Lower leg skin (tissue), 4 donors: ENCODE measurements at places on chromosomes 5 and 9.

DNA sequence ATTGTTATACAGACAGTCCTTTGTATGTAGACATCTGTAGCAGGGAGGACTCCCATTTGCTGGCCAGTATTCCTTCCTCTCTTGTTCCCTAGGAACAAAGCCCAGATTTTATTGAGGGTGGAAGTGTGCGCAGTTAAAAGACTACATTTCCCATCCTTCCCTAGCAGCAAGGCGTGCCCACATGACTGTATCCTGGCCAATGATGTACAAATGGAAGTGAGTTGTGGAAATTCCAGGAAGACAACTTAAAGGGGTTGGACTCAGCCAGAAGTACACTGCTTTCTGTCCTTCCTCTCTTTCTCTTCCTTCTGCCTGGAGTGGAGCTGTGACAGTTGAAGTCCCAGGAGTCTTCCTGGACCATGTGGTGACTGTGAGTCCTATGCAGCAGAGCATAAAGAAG lies 89.0 kb downstream of the HRH2 start:
- DNase-seq = no peak

DNA sequence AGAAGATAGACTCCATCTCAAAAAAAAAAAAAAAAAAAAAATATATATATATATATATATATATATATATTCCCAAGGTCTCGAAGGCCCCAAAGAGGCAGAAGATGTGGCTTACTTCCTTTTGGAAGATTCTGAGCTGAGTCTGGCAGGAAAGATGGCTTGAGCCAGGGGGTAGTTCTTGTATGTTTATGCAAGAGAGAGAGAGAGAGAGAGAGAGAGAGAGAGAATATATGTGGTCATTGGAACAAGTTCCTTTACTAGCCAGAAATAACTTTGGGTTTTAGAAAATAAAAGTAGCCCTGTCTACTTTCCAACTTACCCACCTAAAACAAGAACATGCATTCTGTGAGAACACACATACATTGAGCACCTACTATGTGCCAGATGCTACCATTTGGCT lies 17.6 kb downstream of the NCS1 start:
- DNase-seq = no peak

- DNase-seq = no peak
Measured at GRCh38 chr9:68933434-68934328, 80.2 kb downstream of the PRKACG start.

DNA sequence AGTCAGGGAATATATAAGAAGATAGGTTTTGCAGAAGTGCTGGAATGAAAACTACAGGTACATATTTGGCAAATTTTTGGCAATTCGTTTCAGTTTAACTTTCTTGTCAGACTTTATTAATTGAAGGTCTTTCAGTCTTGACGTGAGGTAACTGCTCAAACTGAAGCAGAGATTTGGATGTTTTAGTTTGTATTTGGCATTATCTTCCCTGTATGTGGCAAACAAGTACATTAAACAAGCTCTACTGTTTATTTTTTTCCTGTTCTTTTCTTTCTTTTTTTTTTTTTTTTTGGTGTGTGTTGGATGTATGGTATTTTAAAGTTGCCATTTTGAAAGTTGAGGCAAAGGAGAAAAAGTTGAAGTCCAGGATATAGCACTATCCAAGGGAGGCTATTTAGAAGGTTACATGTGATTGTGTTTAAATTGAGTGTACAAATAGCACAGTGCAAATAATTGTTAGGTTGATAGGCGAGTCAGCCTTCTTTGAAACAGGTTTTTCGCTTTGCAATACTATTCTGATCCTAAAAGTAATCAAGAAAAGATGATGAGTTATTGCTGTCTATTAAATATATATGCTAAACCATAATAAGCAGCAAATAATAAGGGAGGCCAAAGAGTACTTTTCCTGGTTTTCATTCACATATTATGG lies 2.2 kb downstream of the PBX3 start:
- no peak for DNase-seq

- DNase-seq = no peak
Measured at GRCh38 chr5:165076686-165077085, 1571.3 kb downstream of the MAT2B start.

DNA sequence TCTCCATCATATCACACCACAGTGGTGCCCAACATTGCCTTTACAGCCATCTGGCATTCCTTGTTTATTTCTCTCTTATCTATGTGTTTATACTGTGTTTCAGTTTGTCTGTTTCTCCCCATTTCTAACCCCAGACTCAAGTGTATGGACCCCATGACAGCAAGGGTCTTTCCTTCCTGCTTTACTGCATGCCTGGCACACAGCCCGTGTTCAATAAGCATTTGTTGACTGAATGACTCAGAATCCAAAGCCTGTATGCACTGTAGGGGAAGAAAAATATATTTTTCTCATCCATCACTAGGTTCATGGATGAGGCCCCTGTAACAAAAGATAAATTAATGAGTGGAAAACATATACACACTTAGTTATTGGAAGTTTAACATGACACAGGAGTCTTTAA lies 190.8 kb upstream of the SEMA6A start:
- DNase-seq = no peak

DNA sequence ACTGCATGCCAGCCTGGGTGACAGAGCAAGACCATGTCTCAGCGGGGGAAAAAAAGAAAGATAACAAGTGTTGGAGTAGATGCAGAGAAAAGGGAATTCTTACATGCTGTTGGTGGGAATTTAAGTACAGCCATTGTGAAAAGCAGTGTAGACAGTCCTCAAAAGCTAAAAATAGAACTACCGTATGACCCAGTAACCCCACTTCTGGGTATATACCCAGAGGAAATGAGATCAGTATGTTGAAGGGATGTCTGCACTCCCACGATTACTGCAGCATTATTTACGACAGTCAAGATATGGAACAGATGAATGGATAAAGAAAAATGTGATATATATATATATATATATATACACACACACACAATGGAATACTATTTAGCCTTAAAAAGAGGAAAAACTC lies 225.3 kb upstream of the SLC24A2 start:
- no peak for DNase-seq

DNA sequence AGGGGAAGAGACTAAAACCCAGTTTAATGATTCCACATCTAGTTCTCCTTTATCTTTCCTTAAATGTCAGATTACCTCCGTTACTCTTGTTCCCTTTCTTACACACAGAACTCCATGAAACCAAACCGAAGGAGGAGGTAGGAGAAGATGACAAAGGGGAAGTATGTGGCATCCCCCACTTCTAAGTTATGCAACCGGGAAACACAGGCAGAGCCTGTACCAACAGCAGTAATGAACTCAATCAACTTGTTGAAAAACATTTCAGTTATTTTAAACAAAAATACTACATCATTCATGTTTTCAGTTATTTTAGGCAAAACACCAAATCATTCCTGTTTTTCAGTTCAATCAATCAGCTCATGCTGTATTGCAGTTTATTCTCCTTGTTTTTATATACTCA lies 101.8 kb downstream of the PCSK1 start:
- DNase-seq = no peak

- no peak for DNase-seq
Measured at GRCh38 chr9:118643118-118643517, 726.1 kb downstream of the BRINP1 start.
